ENCODE measurements at places on chromosomes 2 and 18. TPM values are rescaled to one million over a fixed set of nuclear protein-coding genes. Genes with fewer than 3 reads are reported as not detected.

DNA sequence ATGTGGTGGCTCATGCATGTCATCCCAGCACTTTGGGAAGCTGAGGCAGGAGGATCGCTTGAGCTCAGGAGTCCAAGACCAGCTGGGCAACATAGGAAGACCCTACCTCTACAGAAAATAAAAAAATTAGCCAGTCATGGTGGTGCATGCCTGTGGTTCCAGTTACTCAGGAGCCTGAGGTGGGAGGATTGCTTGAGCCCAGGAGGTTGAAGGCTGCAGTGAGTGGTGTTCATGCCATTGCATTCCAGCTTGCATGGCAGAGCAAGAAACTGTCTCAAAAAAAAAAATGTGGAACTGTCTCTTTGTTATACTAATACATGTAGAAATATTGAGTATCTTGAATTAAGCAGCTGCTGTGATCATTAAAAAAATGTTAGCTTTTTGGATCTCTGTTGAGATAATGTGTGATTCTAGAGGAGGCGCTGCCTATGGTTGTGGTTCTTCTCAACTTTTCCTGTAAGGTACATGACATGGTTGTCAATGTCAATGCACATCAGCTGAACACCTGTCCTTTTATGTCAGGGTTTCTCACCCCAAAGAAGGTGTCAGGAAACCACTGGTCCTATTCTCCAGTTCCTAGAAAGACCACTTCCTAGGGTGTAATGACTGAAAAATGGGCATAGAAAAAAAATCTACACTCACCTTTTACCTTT, 34.7 kb upstream of the IL1RL1 start:
- DNase-seq, result no peak
- no peak overlapping the region for H3K27ac ChIP-seq
- H3K4me1 ChIP-seq, result no peaks in the 10 kb centered on the region

The ERBB4 gene
- 1.3 TPM for polyA plus RNA-seq

- H3K4me3 ChIP-seq, result no peak overlapping the region
- no peak for DNase-seq
- H3K27ac ChIP-seq, result no peak overlapping the region
- peaks cover 8% of the 10 kb centered on the region for H3K4me1 ChIP-seq
Measured at GRCh38 chr2:8168876-8169424, 512.9 kb upstream of the ID2 start.

The ABHD1 gene
- 6.2 TPM for polyA plus RNA-seq

DNA sequence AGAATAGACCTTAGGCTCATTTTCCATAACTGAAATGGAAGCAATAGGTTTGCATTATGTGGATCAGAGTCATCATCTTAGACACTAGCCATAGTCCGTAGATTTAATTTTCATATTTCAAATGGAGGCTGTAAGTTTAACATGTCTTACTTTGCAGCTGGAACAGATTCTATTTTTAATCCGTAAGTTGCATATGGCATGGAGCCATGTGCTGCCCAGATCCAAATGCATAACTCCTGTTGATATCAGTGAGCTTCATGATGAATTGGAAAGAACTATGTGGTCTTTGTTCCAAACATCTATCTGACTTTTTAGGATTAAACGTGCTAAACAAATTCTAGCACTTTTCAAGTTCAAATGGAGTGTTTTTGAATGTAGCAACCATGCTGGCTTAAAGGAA, 43.4 kb downstream of the MEIS1 start:
- peaks cover 29% of the 10 kb centered on the region for H3K4me1 ChIP-seq
- no peak overlapping the region for H3K27ac ChIP-seq
- H3K36me3 ChIP-seq, result no peaks in the 10 kb centered on the region
- H3K27me3 ChIP-seq, result no peaks in the 10 kb centered on the region

The PDCD1 gene
- 4.7 TPM for polyA plus RNA-seq

The RGPD3 gene
- polyA plus RNA-seq, result 0.14 TPM

DNA sequence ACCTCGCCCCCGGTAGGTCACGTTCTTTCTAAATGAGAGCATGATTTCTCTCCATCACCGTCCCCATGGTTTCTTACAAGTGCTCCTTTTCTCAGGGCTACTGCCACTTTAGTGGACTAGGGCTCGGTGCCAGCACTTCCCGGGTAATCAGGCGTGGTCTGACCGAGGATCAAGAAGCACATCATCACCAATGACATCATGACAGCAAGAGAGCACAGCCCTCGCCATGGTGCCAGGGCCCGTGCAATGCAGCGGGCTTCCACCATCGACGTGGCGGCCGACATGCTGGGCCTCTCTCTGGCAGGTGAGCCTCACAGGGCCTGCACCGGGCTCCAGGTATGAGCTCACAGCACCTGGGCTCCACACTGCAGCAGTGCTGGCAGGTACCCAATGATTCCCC, 75.2 kb downstream of the INPP4A start:
- peaks cover 9% of the 10 kb centered on the region for H3K36me3 ChIP-seq
- H3K27ac ChIP-seq, result no peak overlapping the region
- H3K4me3 ChIP-seq, result no peak overlapping the region
- H3K27me3 ChIP-seq, result no peaks in the 10 kb centered on the region
- DNase-seq, result no peak

DNA sequence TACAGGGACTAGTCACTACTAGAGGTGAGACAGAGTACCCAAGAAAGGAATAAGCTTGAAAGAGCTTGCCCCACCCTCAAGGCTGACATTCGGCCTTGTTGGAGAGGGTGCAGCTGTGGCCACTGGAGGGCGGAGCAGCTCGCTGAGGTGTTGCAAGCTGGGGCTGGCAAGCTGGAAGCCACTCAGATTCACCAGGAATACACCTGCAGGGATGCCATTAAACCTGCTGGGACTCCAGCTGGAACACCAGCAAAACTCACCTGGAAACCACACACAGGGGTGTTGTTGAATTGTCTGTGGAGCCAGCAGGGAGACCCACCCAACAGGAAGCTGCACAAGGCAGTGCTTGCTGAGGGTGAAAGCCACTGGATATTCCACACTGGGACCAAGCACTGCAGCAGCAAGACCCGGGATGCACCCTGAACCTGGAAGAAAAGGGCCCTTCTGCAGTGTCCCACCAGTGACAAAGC, 26.1 kb downstream of the KCTD18 start:
- no peak overlapping the region for H3K27ac ChIP-seq
- H3K4me3 ChIP-seq, result no peak overlapping the region

The MYO1B gene
- 7.8 TPM for polyA plus RNA-seq

DNA sequence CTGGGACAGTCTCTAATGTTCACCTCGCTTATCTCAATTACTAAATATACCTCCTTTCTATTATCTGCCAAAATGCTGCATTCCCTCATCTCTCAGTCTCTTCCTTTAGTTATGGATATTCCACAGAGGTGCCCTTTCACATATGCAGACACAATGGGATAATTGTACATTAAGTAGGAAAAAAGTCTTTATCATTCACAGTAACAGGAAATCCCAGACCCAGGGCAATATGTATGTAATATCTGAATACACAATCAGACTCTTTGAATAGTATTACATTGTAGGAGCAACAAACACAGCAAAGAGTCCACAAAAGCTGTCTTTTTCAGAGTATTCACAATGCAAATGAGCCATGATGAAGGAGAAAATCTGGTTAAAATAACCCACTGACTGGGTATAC, 1399.0 kb upstream of the ZEB2 start:
- DNase-seq, result no peak
- no peak overlapping the region for H3K4me3 ChIP-seq
- H3K36me3 ChIP-seq, result no peaks in the 10 kb centered on the region
- H3K27ac ChIP-seq, result no peak overlapping the region

The TCF7L1 gene
- 3.9 TPM for polyA plus RNA-seq

DNA sequence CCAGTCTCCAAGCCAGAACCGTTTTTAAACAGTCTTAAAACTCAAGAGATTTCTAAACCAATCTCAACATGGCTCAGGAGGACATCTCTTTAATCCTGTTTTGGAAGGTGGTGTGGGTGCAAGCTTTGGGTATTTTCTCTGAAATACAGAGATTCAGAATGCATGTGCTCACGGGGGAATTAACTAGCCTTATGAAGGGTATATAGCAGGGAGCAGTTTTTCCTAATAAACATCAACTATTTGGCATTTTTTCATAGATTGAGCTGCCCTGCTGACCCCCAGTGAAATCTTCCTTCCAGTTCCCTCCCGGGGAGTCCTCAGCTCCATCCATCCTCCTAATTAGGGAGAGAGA, 122.6 kb downstream of the SMAD7 start:
- peak overlapping the region; percentile 68 for H3K27ac ChIP-seq
- no peak for DNase-seq
- peaks cover 31% of the 10 kb centered on the region for H3K4me1 ChIP-seq
- no peak overlapping the region for H3K4me3 ChIP-seq
- H3K36me3 ChIP-seq, result no peaks in the 10 kb centered on the region

The EFR3B gene
- polyA plus RNA-seq, result 1.8 TPM

- no peak overlapping the region for H3K27ac ChIP-seq
- no peaks in the 10 kb centered on the region for H3K27me3 ChIP-seq
- DNase-seq, result no peak
- H3K4me3 ChIP-seq, result no peak overlapping the region
Measured at GRCh38 chr2:14563324-14563723, 69.2 kb upstream of the LRATD1 start.

The ACMSD gene
- not detected for polyA plus RNA-seq

The ACVR1C gene
- polyA plus RNA-seq, result 0.08 TPM

GRCh38 chr2:33229646-33230045, 246.8 kb upstream of the RASGRP3 start:
- no peak overlapping the region for H3K4me3 ChIP-seq
- peaks cover 4% of the 10 kb centered on the region for H3K4me1 ChIP-seq
- no peaks in the 10 kb centered on the region for H3K27me3 ChIP-seq
- H3K27ac ChIP-seq, result no peak overlapping the region
- H3K36me3 ChIP-seq, result no peaks in the 10 kb centered on the region

The FTCDNL1 gene
- 0.69 TPM for polyA plus RNA-seq

The ZAP70 gene
- 0.65 TPM for polyA plus RNA-seq

DNA sequence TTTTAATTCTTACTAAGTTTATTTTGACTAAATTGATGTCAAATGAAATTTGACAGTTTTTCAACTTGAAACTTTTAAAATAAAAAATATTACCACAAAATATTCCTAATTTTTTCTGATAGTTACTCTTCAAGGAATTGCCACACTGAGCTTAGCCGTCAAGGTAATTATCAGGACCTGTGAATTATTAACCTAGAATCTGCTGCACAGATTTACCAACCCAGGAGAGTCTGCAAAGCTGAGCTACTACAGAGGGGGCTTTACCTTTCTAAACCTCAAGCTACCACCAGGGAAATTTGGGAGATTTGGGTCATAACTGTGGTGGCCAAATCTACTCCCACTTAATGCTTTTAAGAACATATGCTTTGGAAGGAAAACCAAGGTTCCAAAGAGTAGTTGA, 324.6 kb downstream of the CCDC178 start:
- H3K4me1 ChIP-seq, result no peaks in the 10 kb centered on the region
- H3K36me3 ChIP-seq, result no peaks in the 10 kb centered on the region
- H3K27ac ChIP-seq, result no peak overlapping the region
- DNase-seq, result no peak
- H3K27me3 ChIP-seq, result no peaks in the 10 kb centered on the region
- H3K4me3 ChIP-seq, result no peak overlapping the region

- no peaks in the 10 kb centered on the region for H3K27me3 ChIP-seq
- H3K36me3 ChIP-seq, result no peaks in the 10 kb centered on the region
Measured at GRCh38 chr2:63012541-63012940, 38.1 kb upstream of the OTX1 start.

- H3K4me1 ChIP-seq, result peaks cover 49% of the 10 kb centered on the region
- no peaks in the 10 kb centered on the region for H3K27me3 ChIP-seq
- H3K36me3 ChIP-seq, result peaks cover 14% of the 10 kb centered on the region
- DNase-seq, result peak; percentile 44
- peak overlapping the region; percentile 38 for H3K4me3 ChIP-seq
- peak overlapping the region; percentile 98 for H3K27ac ChIP-seq
Measured at GRCh38 chr2:134919341-134920210, 954 bp downstream of the CCNT2 start.

The POTEC gene
- polyA plus RNA-seq, result not detected

The RUFY4 gene
- not detected for polyA plus RNA-seq

The MPPE1 gene
- 23.4 TPM for polyA plus RNA-seq

DNA sequence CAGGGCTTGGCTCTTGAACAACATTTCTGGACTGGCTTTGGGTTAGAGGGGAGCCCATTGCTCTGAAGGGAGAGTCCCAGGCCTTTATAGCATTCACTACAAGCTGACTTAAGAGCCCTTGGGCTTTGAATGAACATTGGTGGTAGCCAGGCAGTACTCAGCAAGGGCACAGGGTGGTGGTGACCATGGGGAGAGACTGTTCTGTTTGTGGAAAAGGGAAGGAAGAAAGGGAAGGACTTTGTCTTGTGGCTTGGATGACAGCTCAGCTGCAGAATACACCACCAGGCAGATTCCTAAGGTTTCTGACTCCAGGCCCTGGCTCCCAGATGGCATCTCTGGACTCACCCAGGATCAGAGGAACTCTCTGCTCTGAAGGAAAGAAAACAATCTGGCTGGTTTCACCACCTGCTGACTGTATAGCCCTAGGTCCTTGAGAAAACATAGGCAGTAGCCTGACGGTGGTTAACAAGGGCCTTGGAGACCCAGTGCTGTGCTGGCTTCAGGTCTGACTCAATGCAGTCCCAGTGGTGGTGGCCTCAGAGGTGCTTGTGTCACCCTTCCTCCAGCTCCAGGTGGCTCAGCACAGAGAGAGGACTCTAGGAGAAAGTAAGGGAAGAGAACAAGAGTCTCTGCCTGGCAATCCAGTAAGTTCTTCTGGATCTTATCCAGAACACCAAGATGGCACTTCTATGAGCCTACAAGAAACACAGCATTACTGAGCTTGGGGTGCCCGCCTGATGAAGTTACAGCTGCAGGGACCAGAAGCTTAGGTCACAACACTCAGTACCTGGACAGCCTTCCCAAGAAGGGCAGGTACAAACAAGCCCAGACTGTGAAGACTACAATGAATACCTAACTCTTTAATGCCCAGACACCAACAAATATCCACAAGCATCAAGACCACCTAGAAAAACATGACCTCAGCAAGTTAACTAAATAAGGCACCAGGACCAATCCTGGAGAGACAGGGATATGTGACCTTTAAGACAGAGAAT, 16.4 kb upstream of the ABCB11 start:
- H3K27ac ChIP-seq, result no peak overlapping the region
- H3K4me3 ChIP-seq, result no peak overlapping the region
- H3K4me1 ChIP-seq, result no peaks in the 10 kb centered on the region
- no peak for DNase-seq

DNA sequence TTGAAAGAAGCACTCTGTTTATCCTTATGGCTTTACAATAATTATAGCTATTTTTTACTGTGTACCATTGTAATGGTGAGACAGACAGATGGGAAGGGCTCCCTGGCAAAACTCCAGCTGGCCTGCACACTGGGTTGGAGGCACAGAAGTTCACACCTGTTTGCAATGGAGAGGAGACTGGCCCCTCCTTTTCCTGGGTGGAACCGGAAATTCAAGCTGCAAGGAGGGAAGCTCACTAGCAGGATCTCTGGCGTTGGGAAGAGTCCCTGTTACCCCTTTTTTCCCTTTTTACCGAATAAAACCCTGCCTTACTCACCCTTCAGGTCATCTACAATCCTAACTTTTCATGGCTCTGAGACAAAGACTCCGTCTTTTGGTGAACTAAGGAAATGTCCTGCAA, 100.3 kb upstream of the TFPI start:
- H3K27me3 ChIP-seq, result no peaks in the 10 kb centered on the region
- H3K36me3 ChIP-seq, result no peaks in the 10 kb centered on the region
- H3K27ac ChIP-seq, result no peak overlapping the region
- DNase-seq, result peak; percentile 44
- H3K4me3 ChIP-seq, result no peak overlapping the region

- H3K4me3 ChIP-seq, result no peak overlapping the region
- H3K27ac ChIP-seq, result no peak overlapping the region
- DNase-seq, result no peak
- no peaks in the 10 kb centered on the region for H3K4me1 ChIP-seq
Measured at GRCh38 chr18:62663731-62664336, 51.5 kb upstream of the PHLPP1 start.

The ALK gene
- not detected for polyA plus RNA-seq

The TMEM37 gene
- polyA plus RNA-seq, result 0.75 TPM

GRCh38 chr18:3294435-3295080, 32.6 kb downstream of the MYL12B start:
- H3K4me1 ChIP-seq, result no peaks in the 10 kb centered on the region
- DNase-seq, result no peak
- H3K36me3 ChIP-seq, result no peaks in the 10 kb centered on the region
